ENCODE measurements at places on chromosomes 4 and X.
A peak's percentile ranks its signal among the peaks of the same experiment; 100 is the strongest.

DNA sequence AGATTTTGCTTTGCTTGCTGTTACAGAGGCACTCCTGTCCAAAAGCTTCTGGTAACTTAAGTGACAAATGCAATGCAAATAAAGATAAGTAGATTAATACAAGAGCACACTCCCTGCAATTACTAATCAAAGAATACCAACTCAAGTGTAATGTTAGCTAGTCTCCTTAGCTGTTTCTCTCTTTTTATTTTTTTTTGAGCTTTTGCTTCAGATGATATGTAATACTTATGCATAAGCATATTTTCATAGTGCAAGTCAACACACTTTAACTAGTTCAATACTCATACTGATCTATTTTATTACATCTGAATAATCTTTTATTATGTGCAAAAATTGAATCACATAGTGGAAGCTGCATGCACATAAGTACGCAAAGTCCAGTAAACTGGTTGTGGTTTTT, 2.7 kb downstream of the SLC7A11 start:
- no peak for DNase-seq

- no peak for DNase-seq
These were observed 15.1 kb downstream of the TRAPPC11 start for GRCh38 chr4:183674153-183674552.

- no peak for DNase-seq
These were observed 1.2 kb downstream of the RAP1GDS1 start for GRCh38 chr4:98262431-98262830.

GRCh38 chr4:20618731-20619130, 81.5 kb upstream of the PACRGL start:
- no peak for DNase-seq

DNA sequence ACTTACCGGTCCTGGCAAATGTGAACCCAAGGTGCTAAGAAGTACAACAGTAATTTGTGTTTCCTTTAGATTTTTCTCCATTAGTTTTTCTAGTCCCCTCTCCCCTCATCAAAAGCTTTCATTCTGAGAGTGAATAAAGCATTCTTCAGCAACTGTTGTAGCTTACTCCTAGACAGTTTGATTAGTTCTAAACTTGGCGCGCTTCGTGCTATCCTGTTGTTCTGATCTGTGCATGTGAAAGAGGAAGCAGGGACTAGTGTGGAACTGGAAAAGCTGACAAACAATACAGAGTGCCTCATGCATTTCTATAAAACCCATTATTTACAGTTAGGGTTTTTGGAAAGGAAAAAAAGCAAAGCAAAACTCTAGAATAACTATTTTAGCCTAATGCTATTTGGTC, 556.9 kb upstream of the SLIT2 start:
- no peak for DNase-seq

DNA sequence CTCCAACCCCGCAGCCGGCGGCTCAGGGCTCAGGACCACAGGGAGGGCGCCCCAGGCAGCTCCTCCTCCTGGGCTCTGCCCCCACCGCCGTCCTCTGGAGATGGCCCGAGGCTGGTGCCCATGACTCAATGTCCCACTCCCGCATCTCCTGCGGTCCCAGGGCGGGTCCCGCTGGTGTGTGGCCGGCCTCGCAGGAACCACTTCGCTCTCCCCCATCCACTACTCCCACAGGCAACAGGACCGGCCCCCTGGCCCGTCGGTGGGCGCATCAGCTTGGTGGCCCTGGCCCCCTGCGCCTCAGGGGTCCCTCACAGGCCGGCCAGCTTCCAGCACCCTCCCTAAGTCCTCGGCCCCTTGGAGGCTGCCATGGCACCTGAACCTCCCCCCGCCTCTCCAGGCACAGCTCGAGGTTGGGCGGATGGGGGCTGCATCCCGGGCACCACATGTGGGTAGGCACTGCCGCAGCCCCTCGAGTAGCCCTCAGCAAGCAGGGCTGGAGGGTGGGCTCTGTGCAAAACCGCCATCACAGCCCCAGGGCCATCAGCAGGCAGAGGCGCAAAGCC, 22.8 kb upstream of the SPON2 start:
- DNase-seq, result no peak

- DNase-seq, result no peak
These were observed 2.6 kb downstream of the PRDM8 start for GRCh38 chr4:80199947-80200346.

- peak; percentile 89 for DNase-seq
These were observed 12.1 kb upstream of the ING2 start for GRCh38 chr4:183492791-183493222.

DNA sequence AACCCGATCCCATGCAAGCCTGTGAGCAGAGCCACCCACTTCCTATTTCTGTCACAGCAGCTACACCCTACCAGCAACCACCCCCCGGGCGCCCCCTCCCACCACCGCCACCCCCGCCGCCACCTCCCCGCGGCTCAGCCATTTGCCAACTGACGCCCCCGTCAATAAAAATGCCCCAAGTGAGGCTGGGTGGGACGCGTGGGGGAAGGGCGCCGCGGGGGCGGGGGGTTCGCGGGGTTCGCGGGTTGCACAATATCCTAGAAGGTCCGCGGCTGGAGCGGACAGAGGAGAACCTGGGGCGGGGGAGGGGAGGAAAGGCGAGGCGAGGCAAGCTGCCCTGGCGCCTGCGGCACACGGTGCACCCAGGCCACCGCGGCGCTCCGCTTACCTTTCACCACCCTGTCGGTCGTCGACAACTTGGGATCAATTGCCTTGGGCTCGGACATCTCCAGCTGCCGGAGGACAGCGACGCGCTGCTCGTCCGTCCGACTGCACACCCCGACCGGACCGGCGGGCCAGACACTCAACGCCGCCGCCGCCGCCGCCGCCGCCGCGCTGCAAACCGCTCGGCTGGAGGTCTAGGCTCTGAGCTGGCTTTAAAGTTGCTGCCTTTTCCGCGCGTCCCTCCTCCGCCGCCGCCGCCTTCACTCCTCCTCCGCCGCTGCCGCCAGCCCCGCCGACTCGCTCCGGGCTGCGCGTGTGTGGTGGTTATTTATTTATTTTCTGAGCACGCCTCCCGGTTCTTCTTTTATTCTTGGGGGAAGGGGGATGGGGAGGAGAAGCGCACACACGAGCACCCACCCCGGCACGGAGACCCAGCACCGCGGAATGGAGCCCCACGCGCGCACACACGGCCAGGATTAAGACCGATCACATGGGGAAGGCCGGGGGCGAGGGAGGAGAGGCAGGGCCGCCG, 717 bp downstream of the PPP3CA start:
- DNase-seq, result peak; percentile 78

DNA sequence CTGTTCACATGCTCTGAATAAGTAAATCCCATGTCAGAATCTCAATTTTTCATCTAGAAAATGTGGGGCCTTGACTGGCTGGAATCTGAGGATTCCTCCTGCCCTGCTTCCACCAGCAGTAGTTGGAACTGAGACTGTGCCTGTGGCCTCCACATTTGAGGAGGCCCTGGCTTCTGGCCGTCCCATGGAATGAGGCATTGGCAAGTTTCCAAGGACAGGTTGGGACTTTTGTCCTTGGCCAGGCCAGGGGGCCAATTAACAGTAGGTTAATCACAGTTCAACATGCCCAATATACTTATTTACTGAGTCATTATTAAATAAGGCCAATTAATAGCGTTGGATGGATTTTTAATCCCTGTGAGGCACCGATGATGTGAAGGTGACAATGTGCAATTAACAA, 50.2 kb upstream of the GABRE start:
- no peak for DNase-seq

GRCh38 chr4:149140841-149141240, 674.8 kb downstream of the IQCM start:
- no peak for DNase-seq

DNA sequence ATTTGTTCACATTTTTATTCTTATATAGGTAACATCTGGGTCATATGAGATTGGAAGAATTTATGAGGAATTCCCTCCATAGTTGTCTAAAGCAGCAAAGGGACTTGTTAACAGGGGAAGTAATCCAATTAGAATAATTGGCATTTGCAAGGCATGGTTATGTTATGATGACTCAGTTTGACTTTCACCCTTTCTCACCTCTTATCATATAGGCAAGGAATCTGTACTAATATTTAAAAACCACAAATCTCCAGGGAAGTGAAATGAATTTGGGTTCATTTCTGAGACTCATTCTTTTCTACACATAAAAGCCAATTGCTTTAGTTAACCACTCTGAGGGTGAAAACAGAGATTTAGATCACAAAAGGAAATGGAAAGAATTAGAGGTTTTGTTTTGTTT, 281.5 kb upstream of the DKK2 start:
- no peak for DNase-seq

GRCh38 chr4:105014635-105015034, 132.0 kb upstream of the TET2 start:
- DNase-seq, result no peak

GRCh38 chrX:13373027-13373426, 53.2 kb upstream of the ATXN3L start:
- no peak for DNase-seq

DNA sequence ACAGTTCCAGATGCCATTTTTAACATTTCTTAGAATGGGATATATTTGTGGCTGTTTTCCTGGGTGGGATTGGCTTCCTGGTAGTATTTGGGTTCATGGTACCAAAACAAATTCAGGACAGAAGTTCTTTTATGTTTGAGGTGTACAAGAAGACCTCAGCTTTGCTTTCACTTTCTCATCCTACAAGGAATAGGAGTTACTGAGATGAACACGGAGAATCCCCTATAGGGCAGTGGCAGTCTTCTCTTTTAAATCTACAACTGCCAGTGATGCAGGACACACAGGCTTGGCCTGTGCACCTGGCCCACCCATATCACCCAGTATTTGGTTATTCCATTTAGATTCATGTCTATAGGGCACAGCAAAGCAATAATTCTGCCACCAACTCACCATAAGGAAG, 35.2 kb downstream of the SLC10A7 start:
- no peak for DNase-seq

DNA sequence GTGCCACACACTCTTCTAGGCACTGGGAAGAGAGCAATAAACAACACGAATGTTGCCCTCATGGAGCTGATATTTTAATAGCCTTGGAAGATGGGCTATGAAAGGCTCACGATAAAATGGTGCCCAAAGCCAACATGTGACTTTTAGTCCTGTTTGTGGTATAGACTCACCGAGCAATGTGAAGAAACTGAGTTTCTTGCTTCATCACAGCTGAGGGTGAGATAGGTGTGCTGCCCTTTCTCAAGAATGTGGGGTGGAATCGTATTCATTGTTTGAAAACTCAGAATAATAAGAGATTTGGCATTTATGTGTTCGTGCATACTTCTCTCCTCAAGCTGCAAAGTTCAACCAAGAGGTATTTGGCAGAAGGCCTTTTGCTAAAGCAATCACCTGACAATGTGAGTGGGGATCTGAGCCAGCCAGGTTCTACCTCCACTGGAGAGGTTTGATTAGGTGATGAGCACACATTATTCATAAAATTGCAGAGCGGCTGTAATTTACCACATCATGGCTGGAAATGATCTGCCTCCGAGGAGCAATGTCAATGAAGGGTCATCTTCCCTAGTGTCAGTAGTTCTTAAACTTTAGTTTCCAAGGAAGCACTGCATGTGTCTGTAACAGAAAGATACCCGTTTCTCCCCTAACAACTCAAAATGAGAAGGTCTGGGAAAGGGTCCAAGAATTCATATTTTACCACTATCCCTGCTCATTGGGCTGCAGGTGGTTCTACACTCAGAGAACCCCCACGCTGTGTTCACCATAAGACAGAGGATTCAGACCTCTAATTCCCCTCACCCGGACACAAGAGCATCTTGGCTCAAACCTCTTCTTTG, 41.9 kb upstream of the CBR4 start:
- DNase-seq, result no peak

DNA sequence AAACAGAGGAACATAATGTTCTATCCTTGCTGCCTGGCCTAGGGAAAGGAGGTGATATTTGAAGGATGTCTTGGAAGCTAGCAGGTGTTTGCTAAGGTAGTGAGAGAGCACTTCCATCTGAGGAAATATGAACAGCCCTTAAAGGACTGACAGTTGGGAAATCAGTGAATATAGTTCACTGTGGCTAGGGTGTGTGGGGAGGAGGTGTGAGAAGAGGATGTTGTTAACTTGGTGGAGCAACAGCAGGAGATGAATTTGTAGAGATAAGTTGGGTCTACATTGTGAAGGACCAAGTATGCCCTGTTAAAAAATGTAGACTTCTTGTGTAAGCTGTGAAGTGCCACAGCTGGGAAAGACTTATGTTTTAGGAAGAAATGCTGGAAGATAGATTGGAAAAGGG, 25.5 kb downstream of the TBC1D19 start:
- DNase-seq, result no peak

DNA sequence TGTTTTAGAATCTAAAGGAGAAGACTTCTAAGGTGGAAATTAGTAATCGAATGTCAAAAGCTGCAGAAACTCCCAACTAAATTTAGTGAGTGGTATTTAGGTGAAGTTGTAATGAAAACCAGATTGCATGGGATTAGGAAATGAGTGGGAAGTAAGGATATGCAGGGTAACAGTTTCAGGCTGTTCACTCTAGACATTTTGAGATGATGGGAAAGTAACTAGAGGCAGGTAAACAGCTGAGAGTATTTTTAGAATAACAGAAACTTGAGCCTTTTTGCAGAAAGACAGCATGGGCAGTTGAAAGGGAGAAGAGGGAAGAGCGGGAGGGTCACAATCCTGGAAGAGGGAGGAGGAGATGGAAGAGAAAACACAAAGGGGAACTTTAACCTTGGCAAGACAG, 12.7 kb downstream of the SPRY1 start:
- DNase-seq, result no peak

GRCh38 chr4:157509341-157509740, 288.8 kb downstream of the GRIA2 start:
- DNase-seq, result no peak

DNA sequence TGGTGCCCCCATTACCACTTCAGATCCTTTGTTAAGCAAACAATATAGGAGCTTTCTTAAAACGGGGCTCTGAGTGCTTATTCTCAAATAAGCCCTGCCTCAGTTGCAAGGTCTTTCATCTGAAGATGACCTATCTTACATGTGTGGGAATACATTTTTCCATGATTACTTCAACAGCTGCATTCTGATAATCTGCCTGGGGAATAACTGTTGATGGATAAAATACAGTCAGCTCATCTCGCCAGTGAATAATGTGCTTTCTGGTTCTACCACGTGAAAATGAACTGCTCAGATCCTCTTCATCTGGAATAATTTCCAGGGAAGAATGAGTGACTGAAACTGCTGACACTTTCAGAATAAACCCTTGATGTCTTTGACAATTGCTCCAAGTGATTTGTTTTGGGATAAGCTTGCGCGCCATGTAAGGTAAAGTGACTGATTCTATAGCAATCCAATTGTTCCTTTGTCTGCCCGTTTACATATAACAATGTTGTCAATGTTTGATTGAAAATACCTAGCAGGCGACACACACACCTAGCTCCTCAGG, 161.3 kb downstream of the RTL9 start:
- no peak for DNase-seq

GRCh38 chr4:65592089-65592488, 78.2 kb downstream of the EPHA5 start:
- no peak for DNase-seq

DNA sequence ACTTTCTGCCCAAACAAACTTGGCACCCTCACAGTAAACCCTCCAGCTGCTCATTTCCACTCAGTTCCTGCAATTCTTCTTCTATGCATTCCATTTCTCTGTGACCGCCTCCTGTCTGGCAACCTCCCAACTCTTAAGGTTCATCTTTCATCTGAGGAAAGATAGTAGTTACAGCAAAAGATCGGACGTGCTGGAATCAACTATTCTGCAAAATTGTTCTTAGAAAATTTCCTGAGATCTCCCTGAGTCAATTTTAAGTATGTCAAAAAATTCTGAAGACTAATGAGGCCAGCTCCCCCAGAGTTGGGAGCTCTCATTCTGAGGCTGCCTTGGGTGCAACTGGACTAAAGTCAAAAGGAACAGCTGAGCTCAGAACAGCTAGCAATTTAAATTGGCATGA, 1026.0 kb downstream of the ADGRL3 start:
- DNase-seq, result no peak

- peak; percentile 93 for DNase-seq
These were observed 329.7 kb upstream of the GATB start for GRCh38 chr4:152090543-152090942.

Data from islet precursor cell (in vitro differentiated cells).